ENCODE measurements at places on chromosomes 2 and 18.

GRCh38 chr2:195646424-195646823 lies 10.6 kb upstream of the SLC39A10 start:
- no peak for DNase-seq

DNA sequence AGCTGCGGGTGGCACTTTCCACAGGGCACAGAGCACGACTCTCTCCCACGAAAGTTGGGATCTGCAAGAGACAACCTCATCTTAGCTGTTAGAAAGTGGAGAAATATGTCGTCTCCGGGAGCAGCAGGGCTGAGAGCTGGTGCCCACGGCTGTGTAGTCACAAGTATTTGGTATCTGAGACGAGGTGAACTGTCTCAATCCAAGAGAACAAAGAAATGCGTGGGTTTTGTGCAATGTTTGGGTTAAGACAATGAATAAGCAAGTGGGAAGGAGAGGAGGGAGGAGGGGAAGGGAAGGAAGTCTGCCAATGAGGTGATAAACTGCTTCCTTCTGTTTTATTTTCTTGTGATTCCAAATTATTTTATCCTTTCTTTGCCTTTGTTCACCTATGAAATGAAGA lies 18.0 kb downstream of the DYTN start:
- no peak for DNase-seq

DNA sequence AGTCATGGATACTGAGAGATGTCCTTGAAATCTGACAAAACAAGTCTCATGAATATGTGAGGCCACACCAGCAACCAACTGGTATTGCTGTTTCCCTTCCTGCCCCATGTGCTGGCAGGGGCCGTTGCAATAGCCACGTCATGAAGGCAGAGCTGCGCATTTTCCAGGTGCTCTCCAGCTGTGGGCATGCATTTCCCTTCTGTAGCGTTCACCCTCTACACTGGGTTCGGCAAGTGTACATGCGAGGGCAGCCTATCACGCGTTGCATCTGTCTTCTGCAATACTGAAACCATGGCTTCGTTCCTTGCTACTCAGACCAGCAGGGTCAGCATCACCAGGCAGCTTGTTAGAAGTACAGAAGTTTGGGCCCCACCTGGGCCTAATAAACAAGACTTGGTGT lies 17.4 kb downstream of the ARL4C start:
- no peak for DNase-seq

GRCh38 chr2:177180269-177181000 lies 32.2 kb upstream of the HNRNPA3 start:
- DNase-seq = no peak

GRCh38 chr2:36411962-36412444 lies 56.4 kb downstream of the CRIM1 start:
- no peak for DNase-seq

- DNase-seq = no peak
Measured at GRCh38 chr18:24630346-24630880, 170.0 kb downstream of the HRH4 start.

DNA sequence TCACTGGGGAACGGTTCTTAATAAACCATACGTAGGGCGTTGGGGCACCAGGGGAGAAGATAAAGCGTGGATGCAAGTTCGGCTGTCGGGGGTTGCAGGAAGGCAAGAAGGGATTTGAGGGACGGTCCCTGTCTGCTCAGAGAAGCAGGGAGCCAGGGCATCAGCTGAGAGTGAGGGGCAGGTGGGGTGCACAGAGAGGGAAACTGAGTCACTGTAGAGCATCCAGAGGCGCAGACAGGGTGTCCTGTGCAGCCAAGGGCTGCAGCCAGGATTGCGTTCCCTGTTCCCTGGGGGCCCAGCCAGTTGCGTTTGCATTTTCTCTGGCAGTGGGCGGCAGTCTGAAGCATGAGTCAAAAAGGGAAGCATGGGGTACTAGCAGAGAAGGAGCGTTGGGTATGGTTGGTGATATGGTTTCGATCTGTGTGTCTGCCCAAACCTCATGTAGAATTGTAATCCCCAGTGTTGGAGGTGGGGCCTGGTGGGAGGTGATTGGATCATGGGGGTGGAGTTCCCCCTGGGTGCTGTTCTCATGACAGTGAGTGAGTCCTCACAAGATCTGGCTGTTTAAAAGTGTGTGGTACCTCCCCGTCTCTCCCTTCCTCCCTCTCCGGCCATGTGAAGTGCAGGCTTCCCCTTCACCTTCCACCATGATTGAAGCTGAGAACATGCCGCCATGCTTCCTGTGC lies 202.9 kb downstream of the NDUFA10 start:
- DNase-seq = no peak

DNA sequence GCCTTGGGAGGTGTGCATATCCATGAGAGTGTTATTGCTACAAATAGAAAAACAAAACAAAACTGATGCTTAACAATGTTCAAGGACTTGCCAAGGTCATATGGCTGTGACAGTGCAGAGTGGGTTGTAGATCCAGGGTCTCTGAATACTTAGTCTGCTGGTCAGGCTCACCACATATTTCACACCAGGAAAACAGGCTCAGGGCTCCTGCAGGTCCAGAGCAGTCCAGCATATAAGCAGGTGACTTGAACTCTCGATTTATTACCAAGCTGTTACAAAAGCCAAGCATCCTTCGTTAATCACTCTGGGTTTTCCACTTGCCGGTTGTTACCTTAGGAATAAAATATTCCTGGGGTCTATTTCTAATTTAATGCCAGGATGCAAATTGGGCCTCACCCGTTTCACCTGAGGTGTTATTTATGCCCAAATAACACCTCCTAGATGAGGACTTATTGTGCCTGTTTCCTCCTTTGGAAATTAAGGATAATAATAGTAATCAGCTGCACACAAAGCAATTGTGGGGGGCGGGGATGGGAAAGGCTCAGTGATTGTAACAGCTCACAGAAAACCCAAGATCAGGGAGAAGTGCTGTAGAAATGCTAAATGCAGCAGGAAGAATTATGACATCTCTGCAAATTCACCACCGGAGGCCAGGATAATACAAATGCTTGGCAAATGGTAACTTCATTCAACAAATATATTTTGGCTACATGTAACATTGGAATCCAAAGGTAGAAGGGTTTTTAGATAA lies 72.9 kb downstream of the TMEM182 start:
- DNase-seq = no peak

GRCh38 chr2:202060218-202060617 lies 12.8 kb upstream of the KIAA2012 start:
- no peak for DNase-seq

DNA sequence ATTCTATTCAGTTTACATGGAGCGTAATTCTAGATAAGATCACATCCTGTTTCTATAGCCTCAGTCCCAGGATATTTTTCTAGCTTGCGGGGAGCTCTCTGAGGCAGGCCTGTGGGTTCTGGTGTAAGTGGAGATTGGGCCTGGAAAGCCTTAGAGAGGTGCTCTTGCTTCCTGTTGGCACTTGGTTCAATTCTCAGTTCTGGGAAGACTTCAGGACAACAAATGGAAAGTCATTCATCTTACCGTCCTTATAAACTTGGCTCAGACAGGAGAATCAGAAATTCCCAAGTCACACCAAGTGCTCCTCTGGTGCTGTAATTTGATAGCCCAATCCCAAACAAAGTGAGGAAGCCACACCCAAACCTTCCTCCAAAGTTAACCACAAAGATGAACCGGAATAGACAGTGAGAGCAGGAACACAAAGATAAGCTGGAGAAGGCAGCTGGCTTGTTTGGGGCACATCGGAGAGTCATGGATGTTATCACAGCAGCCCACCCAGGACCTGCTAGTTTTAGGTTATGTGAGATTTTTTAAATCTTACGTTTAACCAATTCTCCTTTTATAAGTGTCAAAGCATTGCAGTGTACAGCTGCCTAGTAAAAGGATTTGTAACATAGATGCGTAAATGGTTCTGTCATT lies 144.3 kb upstream of the MAP3K20 start:
- no peak for DNase-seq

GRCh38 chr2:165725421-165725820 lies 68.6 kb downstream of the GALNT3 start:
- no peak for DNase-seq

DNA sequence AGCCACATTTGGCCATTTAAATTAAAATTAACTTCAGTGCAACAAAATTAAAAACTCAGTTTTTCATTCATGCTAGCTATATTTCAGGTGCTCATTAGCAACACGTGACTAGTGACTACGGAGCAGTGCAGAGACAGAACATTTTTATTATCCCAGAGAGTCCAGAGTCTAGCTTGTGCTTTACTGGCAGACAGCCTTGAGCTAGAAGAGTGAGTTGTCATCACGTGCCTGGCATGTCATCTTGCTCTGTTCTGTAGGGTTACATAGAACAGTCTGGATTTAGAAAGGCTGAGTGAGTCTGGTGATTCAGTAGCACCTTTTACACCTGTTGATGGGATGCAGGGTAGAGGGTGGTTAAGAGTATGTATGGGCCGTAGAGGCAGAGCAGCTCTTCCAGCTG lies 136.9 kb upstream of the IL1R2 start:
- DNase-seq = no peak

GRCh38 chr18:21004726-21005125 lies 106.9 kb downstream of the ROCK1 start:
- no peak for DNase-seq

DNA sequence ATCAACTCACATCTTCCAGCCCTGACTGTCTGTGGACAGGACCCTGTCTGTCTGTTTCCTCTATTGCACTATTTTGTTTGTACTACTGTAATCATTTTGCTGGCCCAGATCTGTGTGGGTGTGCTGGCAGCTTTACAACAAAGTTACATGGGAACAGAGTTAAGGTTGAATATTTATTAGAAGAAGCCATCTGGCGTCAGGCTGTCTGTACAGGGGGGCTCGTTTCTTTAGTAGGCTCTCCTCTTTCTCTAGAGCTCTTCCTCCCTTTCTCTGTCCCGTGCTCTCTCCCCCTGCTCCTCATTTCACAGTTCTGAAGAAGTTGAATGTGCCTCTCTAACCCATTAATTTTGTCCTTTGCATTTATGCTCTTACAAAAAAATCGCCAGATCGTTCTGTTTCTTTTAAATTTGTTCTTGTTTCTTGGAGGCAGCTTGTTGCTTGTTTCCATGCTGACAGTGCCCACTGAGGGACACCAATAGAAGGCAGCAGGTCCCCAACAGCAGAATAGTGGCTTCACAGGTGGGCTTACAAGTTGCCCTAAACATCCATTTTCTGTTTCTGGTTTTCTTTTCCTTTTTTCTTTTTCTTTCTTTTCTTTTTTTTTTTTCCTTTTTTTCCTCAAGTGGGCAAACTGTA lies 315.2 kb upstream of the ZEB2 start:
- no peak for DNase-seq

DNA sequence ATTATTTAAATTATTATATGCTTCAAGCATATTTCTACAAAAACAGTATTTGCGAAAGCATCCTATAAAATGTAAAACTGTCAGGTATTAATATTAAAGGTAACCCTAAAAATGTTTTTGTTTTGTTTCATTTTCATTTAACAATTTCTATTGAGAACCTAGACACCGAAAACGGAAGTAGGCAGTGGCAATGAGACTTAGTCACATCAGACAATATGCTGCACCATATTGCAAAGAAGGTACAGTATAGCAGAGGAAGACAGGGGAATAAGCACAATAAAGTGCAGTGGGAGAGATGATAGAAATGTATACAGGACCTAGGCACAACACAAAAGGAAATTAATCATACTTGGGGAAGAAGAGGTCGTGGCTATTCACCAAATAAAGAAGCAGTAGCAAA lies 12.2 kb downstream of the SCN1A start:
- no peak for DNase-seq

GRCh38 chr18:49910986-49911385 lies 97.7 kb upstream of the ACAA2 start:
- no peak for DNase-seq

- DNase-seq = peak; percentile 56
Measured at GRCh38 chr2:108583903-108584520, 49.7 kb downstream of the LIMS1 start.

DNA sequence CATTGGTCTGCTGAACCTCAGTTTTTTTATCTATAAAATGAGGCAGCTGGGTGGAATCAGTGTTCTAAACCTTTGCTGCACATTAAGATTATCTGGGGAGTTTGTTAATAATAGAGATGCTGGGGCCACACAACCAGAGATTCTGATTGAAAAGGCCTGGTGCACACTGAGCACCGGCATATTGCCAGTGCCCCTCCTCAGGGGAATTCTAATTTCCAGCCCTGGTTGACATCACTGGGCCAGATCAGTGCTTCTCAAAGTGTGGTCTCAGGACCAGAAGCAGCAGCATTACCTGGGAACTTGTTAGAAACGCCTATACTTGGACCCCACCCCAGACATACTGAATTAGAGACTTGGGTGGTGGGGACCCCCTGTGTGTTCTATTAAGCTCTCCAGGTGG lies 112.5 kb downstream of the SETBP1 start:
- no peak for DNase-seq

GRCh38 chr18:24735624-24736231 lies 275.3 kb downstream of the HRH4 start:
- DNase-seq = no peak

- DNase-seq = peak; percentile 55
Measured at GRCh38 chr2:29309090-29310029, 194.1 kb downstream of the CLIP4 start.

DNA sequence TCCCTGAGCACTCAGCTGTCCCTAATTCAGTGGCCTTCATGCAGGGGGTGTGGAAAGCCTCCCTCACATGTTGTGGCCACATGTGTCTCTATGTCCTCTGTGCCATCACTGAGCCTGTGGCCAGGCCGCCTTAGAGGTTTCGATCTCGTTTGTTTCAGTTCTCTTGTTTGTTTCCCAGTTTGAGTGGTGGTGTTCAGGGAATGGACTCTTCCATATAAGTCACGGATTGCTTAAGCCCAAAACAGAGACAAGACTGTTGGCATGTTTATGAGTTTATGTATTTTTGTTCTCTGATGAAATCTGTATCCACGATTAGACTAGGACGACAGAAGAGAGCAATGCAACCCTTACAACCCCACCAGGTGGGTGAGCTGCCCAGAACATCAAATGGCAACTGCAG lies 134.5 kb downstream of the CCBE1 start:
- no peak for DNase-seq

GRCh38 chr18:35642802-35643201 lies 61.3 kb downstream of the GALNT1 start:
- no peak for DNase-seq

GRCh38 chr2:62475172-62476011 lies 30.6 kb downstream of the TMEM17 start:
- no peak for DNase-seq

DNA sequence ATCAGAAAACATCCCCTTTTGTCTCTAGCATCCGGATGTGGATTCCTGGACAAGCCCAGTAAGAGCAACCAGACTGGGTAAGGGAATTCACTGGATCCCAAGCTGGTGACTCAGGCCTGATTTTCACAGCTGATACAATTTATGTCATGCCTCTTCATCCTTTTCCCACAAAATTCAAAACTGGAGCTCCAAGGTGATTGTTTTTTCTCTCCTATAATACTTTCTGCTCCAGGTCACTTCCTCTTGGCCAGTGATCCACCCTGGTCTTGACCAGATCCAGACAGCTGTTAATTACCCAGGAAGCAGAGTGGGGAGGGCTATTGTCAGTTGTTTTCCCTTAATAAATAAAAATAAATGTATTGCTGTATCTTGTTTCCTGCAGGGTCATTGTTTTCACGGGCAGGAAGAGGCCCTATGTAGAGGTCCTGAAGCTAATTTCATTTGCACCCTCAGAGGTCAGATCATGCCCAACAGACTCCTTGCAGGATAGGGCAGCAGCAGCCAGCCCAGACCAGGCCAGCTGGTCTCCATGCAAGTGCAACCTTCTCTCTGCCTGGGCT lies 57.6 kb downstream of the EVA1A start:
- DNase-seq = no peak

Measured in Jurkat, Clone E6-1 (cell line).